ENCODE measurements at places on chromosomes 2 and 18. TPM values are rescaled to one million over a fixed set of nuclear protein-coding genes. Genes with fewer than 3 reads are reported as not detected.

The EFR3B gene
- total RNA-seq = 1.3 TPM

The EHD3 gene
- total RNA-seq = 4.6 TPM

The ZBTB7C gene
- under 0.01 TPM for total RNA-seq

The CHRNG gene
- total RNA-seq = not detected

The KYNU gene
- 2.0 TPM for total RNA-seq

Data from epithelial cell of proximal tubule (primary cell).